ENCODE measurements at places on chromosomes 16 and 17. TPM values are rescaled to one million over a fixed set of nuclear protein-coding genes. Genes with fewer than 3 reads are reported as not detected.

PRAC1 gene
- not detected for total RNA-seq

DNA sequence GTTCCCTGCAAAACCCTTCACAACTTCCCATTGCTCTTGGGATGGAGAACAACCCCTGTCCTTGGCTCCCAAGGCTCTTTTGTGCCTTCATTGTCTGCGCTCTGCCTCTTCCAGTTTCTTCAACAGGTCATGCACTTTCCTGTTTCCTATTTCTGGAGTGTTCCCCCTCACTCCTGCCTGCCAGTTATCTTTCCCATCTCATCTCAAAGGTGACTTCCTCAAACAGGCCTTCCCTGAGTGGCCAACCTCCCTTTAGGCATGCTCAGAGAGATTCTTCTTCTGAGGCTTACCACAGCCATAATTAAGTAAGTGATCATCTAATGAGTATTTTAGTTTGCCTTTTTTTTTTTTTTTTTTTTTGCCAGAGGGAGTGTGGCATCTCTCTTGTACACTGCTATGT, 2.9 kb upstream of the CYLD start:
- no peak for DNase-seq

DNA sequence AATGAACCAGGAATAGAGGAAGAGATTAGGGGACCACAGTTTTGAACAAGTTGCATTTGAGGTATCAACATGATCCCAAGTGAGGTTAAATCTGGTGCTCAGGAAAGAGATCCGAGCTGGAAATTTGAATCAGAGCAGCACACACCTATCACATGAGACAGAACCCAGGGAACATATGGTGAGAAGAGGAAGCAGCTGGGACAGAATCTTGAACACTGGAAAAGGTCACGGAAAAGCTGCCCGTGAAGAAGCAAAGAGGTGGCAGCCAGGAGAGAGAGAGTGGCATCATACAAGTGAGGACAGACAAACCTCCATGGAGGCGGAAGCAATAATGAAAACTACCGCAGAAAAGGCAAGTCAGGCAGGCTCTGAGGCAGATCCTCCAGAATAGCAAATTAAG, 36.1 kb downstream of the USP31 start:
- no peak for DNase-seq

- DNase-seq: no peak
Measured at GRCh38 chr16:69906838-69907401, 44.2 kb upstream of the CLEC18A start.

CDRT15L2 gene
- total RNA-seq: not detected

PRKCB gene
- total RNA-seq: 0.33 TPM

C17orf113 gene
- total RNA-seq: 1.6 TPM

GRCh38 chr17:64739316-64740058, 77.4 kb upstream of the SMURF2 start:
- DNase-seq: no peak

PGAP6 gene
- 83.8 TPM for total RNA-seq

DNA sequence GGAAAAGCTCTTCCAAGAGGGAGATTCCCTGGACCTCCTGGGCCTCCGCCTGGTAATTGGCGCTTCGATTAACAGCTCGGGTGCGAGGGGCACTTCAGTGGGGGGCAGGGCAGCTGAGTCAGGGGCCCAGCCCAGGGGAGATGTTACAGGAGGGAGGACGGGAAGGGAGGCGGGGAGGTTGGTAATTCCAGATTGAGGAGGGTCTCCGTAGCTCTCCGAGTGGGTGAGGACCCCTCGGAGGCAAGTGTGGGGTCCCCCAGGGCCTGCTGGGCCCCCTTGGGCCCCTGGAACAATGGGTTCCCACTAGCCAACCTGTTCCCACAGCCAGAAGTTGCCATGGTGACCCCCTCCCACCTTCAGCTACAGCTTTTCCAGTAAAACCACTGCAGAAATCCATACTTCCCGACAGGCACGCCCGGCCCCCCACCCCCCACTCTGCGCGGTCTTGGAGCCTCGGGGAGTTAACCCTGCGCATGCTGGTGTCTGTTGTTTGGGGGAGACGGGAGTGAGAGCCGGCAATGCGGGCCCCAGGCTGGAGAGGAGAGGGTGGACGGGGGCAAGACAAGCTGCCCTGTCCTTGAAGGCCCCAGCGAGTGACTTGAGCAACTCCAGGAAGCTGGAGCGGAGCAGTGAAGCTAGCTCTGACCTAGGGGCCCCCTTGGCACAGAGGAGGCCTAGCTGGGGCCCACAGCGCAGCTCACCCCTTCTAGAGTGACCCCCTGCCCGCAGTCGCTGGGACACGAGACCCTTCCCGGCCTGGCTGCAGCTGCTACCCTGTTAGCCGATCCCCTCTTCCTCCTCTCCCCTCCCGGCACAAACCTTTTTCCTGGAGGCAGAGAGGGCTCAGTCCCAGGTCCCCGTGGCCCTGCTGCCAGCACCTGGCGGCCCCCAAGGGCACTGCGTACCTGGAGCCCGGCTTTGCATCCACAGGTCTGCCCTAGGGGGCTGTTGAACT, 37.8 kb downstream of the TMEM235 start:
- DNase-seq: no peak

ARRB2 gene
- total RNA-seq: 12.5 TPM

HBZ gene
- total RNA-seq: not detected

ADGRG3 gene
- 6.0 TPM for total RNA-seq

DNA sequence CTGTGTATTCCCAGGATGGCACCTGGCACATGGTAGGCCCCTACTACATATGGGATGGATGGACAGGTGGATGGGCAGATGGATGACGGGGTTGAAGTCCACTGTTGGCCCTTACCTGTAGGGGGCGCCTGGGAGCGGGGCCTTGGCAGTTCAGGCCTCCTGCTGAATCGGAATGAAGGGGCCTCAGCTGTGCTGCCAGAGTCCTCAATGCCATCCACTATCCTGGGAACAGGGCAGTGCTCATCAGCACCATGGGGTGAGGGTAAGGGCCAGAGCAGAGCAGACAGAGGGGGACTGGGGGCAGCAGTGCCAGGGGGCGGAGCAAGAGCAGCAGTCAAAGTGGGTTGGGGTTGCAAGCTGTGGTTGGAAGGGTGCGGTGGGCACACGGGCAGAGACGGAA, 8.3 kb upstream of the RAB5C start:
- DNase-seq: no peak

- peak; percentile 69 for DNase-seq
Measured at GRCh38 chr17:44587339-44587738, 30.1 kb downstream of the FZD2 start.

ACSM2A gene
- not detected for total RNA-seq

GRCh38 chr17:49512296-49513043, 17.4 kb downstream of the NGFR start:
- no peak for DNase-seq

COQ7 gene
- 8.6 TPM for total RNA-seq

DNA sequence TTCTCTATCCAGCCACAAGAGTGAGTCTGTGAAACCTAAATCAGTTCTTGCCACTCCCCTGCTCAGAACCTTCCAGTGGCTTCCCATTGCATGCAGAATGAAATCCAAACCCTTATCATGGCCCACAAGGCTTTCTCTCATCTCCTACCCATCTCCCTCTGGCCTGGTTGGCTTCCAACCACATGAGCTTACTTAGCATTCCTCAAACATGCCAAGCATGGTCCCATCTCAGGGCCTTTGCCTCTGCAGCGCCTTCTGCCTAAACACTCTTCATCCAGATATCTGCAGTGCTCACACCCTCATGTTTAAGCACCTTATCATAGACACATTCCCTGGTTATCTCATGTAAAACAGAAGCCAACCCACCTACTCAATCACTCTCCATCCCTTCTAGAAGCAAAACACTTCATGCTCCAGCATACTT, 15.5 kb downstream of the TK2 start:
- DNase-seq: no peak

GRCh38 chr17:10119203-10120108, 79.0 kb downstream of the GAS7 start:
- DNase-seq: peak; percentile 75

DNA sequence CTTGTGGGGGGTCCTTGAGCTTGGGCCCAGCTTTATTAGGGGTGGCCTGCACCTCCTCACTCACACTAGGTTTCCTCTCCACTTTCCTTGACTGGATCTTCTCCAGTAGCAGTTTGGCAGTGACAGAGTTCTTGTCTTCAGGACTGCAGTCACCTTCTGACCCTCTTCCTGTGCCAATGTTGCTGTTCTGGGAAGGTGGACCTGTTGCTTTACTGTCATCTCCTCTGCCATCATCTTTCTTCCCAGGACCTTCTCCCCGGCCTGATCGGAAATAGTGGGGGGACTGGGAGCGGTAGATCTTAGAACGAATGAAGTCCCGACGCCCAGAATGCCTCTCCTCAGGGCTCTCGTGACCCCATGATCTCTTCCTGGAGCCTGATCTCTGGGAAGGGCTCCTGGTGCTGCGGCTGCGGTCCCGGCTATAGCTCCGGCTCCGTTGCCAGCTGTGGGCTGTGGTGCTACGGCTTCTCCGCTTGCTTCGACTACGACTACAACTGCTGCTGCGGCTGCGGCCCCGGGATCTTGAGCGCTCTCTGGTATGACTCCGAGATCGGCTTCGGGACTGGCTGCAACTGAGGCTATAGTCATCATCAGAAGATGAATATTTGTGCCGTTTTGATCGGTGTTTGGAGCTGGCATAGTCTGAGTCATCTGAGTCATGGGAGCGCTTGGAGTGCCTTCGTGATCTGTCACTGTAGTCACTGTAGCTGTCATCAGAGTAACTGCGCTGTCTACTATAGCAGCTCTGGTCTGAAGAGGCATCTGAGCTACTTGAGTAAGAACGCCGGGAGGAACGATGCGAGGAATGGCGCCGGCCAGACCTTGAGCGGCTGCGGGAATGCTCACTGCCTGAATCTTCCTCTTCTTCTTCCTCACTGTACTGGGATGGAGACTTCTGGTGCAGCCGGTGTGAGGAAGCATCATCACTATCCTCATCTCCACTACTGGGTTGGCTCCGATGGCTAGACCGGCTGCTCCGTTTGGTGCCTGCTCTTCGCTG, 9.5 kb upstream of the ITGA2B start:
- DNase-seq: no peak

GRCh38 chr17:54971901-54972300, 3.3 kb downstream of the STXBP4 start:
- DNase-seq: no peak

ARL5C gene
- not detected for total RNA-seq

DNA sequence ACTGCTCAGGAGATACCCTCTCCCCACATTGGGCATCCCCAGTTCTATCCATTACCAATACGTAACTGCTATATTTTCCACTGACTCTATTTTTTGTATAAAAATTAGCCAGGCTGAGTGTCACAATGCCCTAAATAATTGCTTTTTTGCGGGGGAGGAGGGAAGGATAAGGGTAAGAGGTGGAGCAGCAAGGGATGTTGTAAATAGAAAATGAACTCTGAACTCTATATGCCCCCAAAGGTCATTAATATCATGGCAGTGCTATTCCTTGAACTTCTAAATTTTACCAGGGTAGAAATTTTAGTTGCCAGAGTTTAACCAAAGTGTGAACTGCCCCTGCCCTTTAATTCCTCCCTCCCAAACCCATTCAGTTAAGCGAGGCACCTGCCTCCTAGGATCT, 118.7 kb downstream of the SKAP1 start:
- DNase-seq: no peak

SLC35B1 gene
- 36.6 TPM for total RNA-seq

- DNase-seq: peak; percentile 17
Measured at GRCh38 chr16:76639685-76640289, 362.6 kb downstream of the CNTNAP4 start.
